CD4-positive, alpha-beta T cell (primary cell): ENCODE measurements at places on chromosomes 7 and 10.

- DNase-seq: no peak
Measured at GRCh38 chr10:120474956-120475355, 17.9 kb downstream of the PLPP4 start.

- no peak for DNase-seq
Measured at GRCh38 chr10:15035385-15036301, 8.1 kb upstream of the OLAH start.

DNA sequence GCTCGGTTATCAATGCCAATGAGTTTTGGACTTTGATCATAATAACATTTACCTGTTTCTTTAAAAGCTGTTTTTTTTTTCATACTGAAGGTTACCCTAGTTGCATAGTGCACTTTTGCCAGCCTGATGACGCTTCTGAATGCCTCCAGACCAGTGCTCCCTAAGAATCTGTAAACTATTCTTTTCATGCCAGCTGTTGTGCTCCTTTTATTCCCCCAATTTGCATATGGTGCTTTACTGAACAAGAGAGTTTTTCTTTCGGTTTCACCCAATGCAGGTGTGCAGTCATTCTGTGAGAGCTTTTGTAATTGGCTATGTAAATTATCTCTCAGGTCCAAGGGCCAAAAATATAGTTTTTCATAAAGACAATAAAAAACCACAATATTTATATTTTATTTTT is 48.1 kb upstream of the GLCCI1 start:
- DNase-seq: no peak

- DNase-seq: no peak
Measured at GRCh38 chr10:113291413-113291812, 261.4 kb upstream of the HABP2 start.

DNA sequence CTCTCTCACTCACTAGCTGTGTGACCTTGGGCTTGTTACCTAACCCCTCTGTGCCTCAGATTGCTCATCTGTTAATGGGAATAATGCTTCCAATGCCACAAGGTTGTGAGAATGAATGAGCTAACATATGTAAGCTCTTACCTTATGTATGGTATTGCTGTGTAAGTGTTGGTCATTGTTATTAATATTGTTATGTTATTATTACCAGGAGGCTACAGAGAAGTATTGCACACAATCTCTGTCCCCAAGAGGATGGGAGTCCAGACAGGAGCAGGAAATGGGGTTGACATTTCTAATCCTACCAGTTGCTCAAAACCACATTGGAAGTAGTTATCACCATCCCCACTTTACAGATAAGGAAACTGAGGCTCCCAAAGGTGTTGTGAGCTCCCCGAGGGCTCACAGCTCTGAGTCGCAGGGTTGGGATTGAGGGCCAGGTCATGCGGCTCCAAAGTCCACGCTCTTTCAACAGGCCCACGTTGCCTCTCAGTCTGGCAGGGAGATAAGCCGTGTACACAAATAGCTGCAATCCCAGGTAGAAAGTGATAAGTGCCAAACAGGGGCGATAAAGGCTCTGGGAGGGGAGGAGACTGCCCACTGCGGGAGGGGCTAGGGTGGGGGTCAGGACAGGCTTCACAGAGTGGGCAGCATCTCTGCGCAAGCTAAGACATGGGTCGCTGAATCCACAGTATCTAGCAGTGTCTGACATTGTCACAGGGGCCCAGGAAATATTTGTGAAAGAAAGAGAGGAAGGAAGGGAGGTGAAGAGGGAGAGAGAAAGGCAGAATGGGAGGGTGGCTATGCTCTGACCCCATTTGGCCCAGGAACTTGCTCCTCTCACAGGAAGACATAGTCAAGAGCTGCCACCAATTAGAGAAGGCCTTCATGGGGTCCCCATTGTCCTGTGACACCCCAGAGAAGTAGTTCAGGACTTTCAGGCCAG is 9.6 kb upstream of the ZMIZ1 start:
- no peak for DNase-seq

DNA sequence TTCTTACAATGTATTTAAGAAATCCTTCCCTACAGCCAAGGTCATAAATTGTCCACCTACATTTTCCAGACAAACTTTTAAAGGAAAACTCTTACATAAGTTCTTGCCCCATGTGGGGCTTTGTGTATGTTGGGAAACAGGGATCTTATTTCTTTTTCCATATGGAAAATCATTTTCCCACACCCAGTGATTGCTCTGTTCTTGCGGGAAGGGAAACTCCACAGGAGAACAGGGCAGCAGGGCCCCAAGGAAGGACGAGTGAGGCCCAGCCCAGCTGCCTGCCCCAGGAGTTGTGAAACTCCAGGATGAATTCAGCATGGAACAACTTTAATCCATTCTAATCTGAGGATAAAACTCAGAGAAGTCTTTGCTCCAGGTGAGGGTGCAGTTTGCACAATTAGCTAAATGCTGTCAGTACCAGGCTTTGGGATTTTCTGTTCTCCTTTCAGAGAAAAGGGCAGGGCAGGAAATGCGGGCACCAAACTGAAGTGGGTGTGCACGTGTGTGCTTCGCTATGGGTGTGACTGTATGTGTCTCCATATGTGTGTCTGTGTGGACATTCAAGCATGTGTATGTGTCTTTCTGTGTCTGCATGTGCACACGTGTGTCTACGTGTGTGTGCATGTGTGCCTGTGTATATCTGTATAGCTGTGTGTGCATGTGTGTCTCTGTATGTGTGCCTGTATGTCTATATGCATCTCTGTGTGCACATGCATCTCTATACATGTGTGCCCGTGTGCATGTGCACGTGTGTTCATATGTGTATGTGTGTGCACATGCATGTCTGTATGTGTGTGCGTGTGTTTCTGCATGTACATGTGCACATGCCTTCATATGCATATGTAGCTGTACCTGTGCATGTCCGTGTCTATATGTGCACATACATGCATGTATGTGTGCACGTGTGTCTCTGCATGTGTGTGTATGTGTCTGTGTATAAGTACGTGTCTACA is 102.0 kb upstream of the FAM20C start:
- DNase-seq: peak; percentile 23
